ENCODE measurements at places on chromosomes 7 and 10.
A peak's percentile ranks its signal among the peaks of the same experiment; 100 is the strongest.

DNA sequence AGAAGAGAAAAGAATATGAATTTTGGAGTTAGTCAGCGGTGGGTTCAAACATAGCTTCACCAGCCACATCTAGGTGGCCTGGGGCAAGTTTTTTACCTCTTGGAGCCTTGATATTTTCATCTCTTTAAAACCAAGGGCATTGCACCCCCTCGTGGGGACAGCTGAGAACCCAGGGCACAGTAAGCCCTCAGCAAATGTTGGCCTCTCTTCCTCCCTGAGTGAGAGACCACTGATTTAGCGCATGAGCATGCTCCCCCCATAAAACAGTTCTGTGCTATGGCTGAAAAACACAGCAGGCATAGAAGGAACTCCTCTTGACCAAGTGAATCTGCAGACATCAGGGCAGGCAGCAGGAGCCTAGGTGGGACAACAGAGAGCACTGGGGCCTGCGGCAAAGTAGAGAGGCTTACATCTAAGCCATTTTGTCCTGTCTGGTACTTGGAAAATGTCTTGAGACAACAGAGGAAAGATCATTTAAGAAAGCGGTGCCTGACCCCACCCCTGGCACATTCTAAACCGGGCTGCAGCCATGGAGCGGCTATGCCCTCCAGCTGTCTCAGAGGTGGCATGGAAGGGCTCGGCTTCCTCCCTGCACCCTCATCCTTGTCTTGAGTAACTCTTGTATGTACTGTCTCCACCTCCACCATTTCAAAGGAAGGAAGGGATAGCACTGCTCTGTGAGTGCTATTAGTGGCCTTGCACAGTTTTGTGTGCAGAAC is 94.7 kb downstream of the ARHGAP22 start:
- peak; percentile 40 for DNase-seq

DNA sequence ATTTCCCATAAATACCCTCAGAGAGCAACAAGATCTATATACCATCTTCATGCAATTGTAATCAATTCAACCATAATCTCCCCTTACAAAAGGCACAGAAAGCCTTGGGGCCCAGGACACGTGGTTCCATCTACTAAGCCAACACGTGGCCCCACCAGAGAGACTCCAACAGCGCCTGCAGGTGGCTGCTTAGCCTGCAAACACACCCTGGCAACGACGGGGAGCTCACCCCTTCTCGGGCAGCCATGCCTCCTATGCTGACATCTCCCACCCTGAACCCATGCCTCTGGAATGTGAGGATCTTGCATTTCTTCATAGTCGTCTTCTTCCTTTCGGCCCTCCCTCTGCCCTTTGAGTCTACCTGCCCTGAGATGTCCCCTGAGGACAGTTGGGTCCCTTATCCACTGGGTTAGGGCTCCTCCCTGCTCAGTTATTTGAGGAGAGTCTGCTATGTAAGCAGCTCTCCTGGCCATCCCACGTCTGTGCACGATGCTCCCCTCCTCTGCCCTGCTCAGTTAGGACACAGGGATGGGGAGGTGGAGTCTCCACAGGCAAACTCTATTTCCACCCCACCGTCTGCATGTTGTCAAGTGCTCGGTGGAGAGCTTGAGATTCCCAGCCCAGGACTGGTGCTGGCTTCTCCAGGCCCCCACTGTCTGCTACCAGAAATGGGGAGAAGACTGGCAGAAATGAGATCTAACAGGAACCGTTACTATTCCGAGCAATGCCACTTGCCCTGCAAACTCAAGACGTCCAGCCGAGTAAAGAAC is 36.5 kb downstream of the EBF3 start:
- no peak for DNase-seq

DNA sequence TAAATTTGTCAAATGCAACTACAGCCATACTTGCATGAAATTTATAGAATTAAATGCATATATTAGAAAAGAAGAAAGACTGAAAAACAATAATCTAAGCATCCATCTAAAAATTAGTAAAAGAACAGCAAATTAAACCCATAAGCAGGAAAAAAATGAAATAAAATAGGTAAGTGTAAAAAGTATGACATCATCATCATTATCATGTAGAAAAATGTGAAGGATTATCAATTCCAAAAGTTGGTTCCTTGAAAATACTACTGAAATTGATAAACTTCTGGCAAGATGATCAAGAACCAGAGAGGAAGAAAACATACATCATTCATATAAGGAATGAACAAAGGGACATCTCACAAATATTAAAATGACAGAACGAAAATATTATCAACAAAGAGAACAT is 19.6 kb upstream of the HECW1 start:
- DNase-seq: no peak

DNA sequence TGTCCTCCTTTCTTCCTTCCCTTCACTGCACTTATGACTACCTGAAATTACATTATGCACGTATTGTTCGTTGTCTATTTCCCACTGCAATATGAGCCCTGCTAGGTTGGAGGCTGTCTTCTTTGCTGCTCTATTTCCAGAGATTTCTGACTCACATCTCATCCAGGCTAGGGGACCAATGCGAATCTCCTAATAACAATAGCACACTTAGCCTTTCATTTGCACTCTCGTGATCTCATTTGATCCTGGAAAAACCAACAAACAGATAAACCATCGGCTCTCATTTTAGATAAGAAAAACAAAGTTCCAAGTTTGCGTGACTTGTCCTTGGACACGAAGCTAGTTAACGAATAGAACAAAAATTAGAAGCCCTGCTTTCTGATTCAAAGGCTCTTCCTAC is 1.4 kb downstream of the ZNF438 start:
- DNase-seq: peak; percentile 7

GRCh38 chr7:128427289-128427891 is 17.6 kb upstream of the IMPDH1 start:
- peak; percentile 68 for DNase-seq

DNA sequence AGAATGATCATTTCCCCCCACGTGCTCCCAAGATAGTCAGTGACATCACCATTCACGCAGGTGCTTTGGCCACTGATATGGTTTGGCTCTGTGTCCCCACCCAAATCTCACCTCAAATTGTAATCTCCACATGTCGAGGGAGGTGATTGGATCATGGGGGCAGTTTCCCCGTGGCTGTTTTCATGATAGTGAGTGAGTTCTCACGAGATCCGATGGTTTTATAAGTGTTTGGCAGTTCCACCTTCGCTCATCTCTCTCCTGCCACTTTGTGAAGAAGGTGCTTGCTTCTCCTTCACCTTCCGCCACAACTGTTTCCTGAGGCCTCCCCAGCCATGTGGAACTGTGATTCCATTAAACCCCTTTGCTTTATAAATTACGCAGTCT is 205.4 kb upstream of the SH2B2 start:
- DNase-seq: no peak

GRCh38 chr10:74760086-74760979 is 66.1 kb upstream of the KAT6B start:
- peak; percentile 33 for DNase-seq

- peak; percentile 24 for DNase-seq
Observed at GRCh38 chr10:125284875-125285597, 124.7 kb upstream of the CTBP2 start.

DNA sequence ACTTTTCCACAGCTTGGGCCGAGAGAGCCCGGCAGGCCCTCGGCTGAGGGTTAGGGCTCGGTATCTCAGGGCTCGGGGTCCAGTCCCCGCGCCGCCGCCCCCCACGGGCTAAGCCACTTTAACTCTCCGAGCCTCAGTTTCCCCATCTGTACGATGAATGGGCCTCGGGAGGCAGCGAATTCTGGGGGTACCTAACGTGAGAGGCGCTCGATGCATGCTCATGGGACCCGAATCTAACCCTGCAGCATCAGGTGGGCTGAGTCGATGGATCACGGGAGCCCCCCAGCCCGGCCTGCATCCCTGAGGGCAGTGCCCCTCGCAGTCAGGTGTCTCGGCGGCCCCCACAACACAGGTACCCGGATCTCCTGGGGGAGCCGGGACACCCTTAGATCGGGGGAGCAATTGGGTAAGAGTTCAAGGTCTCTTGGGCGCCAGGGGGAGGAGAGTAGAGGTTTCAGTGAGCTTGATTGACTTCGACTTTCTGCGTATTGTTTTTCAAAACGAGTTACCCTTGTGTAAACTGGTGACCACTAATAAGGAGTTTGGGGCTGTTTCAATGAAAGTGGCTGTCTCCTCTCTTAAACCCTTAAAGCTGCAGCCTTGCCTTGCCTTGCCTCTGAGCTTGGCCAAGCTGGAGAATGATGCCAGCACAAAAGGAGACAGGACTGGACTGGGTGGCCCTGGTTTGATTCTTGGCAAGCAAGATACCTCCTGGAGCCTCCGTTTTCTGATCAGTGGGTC is 631 bp downstream of the POR start:
- peak; percentile 43 for DNase-seq

DNA sequence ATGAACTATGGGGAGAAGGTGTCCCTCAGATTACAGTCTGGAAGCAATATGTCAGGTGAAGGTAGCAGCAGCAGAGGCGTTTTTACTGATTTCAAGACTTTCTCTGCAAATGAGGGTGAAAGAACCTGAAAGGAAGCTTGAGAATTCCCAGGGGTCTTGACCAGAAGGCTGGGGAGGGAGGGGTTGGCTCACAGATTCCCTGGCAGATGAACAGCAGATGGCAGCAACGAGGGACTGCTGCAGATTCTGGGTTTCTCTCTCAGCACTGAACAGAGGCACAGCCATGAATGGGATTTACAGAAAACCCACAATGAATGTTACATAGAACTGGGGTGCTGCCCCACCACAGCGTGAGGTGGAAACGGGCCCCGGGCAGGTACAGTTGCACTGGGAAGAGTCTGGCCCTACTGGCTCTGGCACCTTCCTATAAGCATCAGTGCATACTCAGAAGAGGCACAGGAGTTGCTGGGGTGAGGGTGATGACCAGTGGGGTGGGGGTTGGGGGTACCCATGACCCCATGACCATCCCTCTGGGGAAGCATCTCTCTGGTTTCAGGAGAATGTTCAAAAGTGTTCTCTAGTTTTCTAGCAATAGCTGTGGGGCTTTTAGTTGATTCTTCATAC is 317.8 kb downstream of the SH2D4B start:
- DNase-seq: no peak

DNA sequence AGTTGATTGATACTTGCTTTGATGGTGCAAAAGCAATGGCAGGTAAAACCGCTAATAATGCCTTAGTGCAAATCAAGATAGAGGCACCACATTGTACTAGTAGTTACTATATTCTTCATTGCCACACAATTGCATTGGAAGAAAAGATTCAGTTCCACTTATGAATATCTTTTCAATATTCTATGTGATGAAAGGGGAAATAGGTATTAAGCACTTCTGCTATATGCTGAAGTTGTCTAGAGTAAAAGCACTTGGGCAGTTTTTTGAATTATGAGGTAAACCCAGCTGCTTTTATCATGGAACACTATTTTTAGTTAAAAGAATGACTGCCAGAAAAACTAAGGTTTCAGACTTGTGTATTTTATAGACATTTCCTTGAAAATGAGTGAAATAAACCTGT is 15.5 kb downstream of the ENTPD7 start:
- DNase-seq: no peak

DNA sequence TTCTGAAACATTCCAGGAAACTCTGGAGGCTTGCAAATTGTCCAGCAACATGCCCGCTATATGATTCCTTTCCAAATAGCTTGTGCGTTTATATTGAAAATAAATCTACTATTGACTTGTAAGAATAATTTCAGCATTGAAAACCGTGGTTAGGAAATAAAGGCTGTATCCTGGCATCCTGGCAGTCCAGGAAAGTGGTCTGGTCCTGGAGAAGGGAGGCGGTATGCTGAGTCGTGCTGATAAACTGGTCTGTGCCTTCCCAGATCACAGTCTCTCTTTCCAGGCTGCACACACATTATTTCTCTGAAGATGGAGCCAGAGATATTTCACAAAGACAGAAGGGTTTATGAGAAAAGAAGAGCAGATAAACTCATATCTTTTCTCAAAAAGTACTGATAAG is 350.1 kb upstream of the COBL start:
- no peak for DNase-seq
